ENCODE measurements at places on chromosomes 6 and 20.

DNA sequence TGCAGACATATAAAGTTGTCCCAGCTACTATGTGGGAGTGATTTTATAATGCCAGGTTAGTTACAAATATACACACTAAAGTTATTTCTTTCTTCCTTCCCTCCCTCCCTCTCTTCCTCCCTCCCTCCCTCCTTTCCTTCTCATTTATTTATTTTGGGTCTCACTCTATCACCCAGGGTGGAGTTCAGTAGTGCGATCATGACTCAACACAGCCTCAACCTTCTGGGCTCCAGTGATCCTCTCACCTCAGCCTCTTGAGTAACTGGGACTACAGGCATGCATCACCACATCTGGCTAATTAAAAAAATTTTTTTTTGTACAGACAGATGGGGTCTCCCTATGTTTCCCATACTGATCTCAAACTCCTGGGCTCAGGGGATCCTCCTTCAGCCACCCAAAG is 59.2 kb downstream of the PHF20 start:
- DNase-seq, result no peak

DNA sequence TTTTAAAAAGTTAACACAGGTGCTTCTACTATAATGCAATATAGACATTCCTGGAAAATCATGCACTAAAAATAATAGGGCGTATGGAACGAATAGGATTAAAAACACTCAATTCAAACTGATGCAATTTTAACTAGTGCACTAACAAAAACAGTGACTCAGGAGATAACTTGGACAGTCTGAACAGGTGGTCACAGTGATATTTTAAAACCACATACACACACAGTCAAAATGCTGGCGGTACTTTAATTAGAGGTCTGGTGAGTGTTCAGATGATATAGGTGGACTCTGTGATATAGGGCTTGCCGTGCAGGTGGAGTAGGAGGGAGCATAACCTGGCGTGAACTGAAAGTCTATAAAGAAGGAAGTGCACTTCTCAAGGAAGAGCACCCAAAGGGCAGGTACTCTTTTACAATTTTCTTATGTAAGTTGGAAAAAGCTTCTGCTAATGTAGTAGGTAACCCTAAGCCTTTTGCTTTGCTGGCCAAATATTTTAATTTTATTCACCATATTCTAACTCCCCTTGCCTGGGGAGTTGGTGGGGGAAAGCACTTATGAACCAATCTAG is 41.9 kb upstream of the PLN start:
- DNase-seq, result no peak

DNA sequence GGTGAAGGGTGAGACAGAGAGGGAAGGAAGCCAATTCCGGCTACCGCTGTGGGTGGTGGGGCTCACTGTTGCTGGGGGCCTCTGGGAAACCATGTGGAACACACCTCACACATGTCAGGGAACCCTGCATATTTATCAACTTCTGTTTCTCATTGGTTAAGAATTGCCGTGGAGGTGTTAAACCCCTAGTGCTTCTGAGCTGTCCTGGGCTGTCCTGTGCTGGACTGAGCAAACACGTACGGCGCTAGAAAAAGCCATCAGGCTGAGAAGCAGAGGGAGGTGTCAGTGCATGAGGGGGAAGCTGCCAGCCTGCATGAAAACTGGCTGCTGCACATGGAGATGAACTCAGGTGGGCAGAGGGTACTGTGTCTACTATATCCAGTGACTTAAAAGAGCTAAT is 103.9 kb upstream of the JAG1 start:
- no peak for DNase-seq

DNA sequence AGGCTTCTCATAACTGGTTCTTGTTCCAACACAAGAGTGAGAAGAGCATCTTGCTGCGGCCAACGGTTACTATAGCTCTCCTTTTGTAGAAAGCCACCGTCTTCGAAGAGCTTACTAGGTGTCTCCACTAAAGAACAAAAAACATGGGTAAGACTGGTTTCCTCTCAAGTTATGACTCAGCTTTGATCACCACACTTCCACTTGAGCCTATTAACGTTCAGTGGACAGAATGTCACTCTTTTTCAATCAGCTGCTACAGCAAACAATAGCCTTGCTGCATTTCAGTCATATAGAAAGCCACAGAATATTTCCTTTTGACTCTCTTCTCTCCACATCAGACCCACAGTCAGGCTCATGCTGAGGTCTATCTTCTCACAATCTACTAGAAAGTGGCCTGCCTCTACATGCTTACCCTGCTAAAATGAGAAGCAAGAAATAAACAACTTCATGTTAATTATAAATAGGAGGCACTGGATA is 243.5 kb upstream of the PREP start:
- DNase-seq, result no peak

- no peak for DNase-seq
These were observed 145.3 kb downstream of the KHDC1L start for GRCh38 chr6:73079978-73080377.

- no peak for DNase-seq
These were observed 18.9 kb upstream of the ADGRF5 start for GRCh38 chr6:46940433-46941226.

GRCh38 chr6:287489-287860 is 4.8 kb upstream of the DUSP22 start:
- no peak for DNase-seq

DNA sequence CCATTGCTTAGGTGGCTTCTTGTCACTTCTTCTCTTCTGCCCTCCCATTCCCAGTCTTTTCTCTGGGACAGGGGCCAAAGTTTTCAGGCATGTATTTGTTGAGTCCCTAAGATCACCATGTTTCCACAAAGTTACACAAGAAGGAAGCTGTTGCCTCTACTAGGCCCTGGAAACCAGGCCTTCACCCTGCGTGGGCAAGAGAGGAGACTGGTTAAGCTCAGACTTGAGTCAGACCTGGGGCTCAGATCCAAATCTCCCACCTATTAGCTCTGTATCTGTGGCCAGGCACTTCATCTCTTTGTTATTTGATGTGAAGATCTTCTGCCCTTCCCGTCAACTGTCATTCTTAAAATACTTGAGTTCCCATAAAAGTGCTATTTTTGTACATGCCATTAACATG is 154.6 kb downstream of the SASH1 start:
- no peak for DNase-seq

DNA sequence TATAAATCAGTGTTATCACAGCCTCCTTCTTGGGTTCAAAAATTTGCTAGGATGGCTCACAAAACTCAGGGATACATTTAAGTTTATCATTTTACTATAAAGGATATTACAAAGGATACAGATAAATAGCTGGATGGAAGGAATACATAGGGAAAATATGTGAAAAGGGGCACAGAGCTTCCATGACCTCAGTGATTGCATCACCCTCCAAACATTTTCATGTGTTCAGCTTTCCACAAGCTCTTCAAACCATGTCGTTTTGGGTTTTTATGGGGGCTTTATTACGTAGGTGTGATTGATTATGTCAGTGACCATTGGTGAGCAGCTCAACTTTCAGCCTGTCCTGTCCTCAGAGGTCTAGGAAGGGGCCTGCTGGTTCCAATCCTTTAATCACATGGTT is 68.0 kb downstream of the CYB5R4 start:
- no peak for DNase-seq

DNA sequence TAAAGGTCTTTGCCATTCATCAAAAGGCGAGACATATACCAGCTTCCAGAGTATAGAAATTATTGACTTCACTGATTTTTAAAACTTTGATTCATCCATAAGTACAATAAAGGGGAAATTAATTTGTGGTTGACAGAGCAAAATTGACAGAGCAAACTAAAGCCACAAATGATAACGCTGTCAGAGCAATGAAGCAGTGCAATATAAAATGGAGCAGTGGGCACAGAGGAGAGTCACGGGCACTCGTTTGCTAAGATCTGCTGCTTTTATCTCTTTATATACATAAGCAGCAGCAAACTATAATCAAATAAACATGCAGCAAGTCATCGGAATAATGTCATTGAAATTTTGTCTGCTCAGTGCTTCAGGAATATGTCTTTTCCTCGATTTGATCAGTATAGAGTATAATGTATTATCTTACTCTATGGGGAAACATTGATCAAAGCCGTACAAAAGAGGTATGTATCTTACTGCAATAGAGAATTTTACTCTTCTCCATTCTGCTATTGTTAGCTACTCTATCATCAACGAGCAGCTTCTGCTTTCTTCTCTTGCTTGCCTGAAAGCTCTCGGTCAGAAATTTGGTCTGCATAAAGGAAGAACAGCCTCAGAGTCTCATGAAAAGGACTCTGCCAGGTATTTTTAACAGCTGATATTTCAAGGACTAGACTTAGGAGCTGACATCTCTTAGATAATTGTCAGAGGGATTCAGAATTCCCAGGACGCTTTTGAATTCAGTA is 546.0 kb upstream of the ARID1B start:
- DNase-seq, result no peak

DNA sequence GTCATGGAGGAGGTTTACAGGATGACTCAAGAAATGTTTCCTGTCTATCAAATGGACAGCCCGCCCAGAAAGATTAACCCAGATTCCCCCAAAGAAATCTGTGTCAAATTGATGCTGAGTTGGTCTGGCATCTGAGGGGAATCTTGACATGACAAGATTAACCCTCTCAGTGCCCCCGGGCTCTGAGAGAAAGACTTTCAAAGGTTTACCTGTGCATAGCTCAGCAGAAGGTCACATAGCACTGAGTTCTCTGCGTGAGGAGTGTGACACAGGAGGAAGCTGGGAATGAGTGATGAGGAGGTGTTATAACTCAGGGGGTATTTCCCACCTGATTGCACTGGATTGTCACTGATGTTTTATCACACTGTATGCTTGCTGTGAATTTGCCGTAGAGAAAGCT is 601.2 kb downstream of the DHX35 start:
- no peak for DNase-seq

GRCh38 chr6:17281497-17282481 is 628 bp downstream of the RBM24 start:
- DNase-seq, result no peak

- DNase-seq, result no peak
These were observed 41.7 kb downstream of the CTNNBL1 start for GRCh38 chr20:37735541-37735940.

DNA sequence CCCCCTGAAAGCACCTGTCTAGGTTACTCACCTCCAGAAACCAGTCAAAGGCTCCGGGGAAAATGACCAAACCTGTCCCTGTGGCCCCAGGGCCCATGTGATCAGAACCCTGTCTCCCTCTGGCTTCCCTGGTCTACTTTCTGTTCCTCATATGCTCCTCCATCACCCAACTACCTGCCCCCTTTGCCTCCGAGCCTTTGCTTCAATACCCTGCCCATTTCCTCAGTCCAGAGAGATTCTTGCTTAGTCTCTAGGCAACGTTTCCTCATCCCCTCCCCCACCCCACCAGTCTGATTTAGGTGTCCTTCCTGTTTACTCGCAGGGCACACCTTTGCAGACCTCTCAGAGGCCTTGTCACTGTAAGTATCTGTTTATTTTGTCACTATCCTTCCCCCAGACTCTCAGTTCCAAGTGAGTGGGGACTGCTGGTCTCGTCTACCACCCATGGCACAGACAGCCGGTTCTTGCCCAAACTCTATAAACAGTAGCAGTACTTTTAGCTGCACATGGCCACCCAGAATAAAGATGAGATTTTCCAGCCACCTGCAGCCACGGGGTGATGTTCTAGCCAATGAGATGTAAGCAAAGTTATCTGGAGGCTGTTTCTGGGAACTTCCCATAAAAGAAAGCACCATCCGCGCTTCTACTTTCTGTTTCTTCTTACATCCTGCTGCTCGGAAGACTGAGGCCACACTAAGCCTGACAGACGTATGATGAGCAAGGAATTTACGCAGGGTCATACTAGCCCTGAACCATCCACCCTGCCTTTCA is 13.3 kb downstream of the ELOVL5 start:
- peak; percentile 21 for DNase-seq

DNA sequence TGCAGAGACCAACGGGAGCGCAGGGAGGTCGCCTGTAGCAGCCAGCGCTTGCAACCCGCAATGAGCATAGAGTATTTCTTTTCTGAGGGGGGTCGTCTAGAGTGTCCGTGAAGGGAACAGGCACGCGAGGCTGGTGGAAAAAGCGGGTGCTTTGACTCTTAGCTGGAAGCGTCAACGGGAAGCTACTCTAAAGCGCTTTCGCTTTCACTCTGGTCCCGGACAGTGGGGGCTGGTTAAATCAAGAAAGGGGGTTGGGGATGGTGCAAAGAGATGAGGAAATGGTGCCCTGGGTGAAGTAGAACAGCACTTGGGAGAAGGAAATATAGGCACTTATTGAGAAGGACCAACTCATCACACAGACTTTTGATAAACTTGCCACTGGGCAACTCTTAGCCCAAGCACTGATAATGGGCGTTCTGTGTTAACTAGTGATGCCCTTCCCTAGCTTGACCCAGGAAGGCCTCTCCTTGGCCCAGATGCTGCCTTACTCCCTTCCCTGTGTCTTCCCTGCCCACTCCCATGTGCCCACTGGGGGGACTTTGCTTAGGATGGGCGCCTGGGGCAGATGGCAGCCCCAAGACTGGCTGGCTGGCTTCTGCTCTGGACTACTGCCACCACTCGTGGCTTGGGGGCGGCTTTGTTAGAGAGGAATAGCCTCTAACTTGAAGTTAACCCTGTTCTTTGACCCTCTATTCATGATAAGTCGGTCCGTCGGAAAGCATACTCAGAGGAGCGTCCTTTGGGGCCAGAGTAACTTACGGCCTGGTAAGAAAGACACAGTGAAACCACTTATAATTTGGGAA is 585 bp downstream of the PSMB9 start:
- DNase-seq, result no peak

Data from stimulated activated CD8-positive, alpha-beta memory T cell treated with anti-CD3 and anti-CD28 coated beads, Interleukin-7, amount 100 ng/mL, for 24 hours (primary cell).